ENCODE measurements at places on chromosomes 5 and 9.

DNA sequence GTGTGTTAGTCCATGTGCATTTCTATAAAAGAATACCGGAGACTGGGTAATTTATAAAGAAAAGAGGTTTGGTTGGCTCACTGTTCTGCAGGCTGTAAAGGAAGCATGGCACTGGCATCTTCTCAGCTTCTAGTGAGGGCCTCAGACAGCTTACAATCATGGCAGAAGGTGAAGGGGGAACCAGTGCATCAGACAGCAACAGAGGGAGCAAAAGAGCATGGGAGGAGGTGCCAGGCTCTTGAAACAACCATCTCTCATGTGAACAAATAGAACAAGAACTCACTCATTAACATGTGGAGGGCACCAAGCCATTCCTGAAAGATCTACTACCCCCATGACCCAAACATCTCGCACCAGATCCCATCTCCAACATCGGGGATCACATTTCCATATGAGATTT, 89.2 kb upstream of the IL33 start:
- no peak for DNase-seq

GRCh38 chr5:106241409-106241808, 1429.3 kb downstream of the EFNA5 start:
- no peak for DNase-seq

GRCh38 chr5:150734579-150735384, 24.0 kb downstream of the DCTN4 start:
- peak; percentile 14 for DNase-seq

DNA sequence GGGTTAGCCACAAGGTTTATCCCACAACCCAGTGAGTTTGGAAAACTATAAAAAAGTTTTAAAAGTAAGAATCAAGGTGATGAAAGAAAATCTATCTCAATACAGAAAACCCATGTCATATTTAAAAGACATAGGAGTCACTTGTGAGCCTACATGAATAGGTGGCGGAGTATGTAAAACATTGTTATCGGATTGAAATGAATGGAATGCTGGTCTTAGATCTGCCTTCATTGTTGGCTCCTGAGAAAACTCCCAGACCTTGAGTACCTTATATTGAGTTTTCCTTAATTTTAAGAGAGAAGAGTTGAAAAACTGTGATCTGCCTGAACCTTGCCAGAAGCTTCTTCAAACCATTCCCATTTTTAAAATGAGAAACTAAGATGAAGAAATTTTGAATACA, 551.1 kb downstream of the EFNA5 start:
- DNase-seq: no peak

- DNase-seq: no peak
Measured at GRCh38 chr9:136052991-136053756, 41.9 kb downstream of the NACC2 start.

GRCh38 chr9:27278374-27278773, 18.6 kb downstream of the EQTN start:
- DNase-seq: no peak

GRCh38 chr9:136110082-136111061, 8.3 kb downstream of the TMEM250 start:
- DNase-seq: no peak

DNA sequence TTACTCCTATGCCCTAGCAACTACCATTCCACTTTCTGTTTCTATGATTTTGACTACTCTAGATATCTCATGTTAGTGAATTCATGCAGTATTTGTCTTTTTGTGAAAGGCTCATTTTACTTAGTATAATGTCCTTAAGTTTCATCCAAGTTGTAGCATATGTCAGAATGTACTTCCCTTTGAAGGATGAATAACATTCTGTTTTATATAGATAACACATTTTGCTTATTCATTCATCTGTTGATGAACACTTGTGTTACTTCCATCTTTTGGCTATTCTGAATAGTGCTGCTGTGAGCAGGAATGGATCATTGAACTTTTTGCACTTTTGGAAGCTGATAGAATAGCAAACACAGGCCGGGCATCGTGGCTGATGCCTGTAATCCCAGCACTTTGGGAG, 140.2 kb upstream of the MYO10 start:
- no peak for DNase-seq

DNA sequence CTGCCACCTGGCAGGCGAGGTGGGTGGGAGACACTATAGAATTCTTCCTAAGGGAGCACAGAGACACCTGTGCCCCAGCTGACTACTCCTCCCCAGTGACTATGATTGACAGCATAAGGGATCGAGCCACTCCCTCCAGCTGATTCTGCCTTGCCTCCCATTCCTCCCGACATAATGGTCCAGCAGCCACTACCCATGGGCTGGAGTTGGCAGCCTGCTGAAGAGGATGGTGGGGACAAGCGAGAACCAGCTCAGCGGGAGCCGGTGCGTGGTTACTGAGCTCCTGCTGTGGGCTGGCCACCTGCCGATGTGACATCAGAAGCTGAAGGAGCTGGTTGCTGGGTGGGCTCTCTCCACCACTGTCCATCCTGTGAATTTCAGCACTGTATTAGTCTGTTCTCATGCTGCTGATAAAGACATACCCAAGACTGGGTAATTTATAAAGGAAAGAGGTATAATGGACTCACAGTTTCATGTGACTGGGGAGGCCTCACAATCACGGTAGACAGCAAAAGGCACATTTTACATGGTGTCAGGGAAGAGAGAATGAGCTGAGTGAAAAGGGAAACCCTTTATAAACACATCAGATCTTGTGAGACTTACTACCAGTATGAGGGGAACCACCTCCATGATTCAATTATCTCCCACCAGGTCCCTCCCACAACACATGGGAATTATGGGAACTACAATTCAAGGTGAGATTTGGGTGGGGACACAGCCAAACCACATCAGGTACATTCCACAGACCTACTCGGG, 12.1 kb upstream of the NCS1 start:
- DNase-seq: no peak

DNA sequence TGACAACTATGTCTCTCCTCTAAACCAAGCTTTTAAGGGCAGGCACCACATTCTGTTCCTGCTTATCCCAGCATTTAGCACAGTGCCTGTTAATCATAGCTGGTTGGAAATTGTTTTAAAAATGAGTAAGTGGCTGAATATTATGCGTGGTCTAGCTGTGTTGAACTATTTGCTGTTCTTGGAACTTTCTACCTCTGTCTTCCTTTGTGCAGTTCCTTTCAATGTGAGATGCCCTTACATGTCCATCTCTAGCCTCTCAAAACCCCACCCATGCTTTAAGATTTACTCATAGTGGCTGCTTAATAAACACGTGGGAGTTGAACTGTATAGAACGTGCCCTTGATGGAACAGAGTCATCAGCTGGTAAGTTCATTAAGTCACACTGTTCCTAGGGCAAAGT, 34.5 kb downstream of the C9orf57 start:
- DNase-seq: no peak

- no peak for DNase-seq
Measured at GRCh38 chr5:17748201-17748600, 113.9 kb downstream of the TAF11L14 start.

DNA sequence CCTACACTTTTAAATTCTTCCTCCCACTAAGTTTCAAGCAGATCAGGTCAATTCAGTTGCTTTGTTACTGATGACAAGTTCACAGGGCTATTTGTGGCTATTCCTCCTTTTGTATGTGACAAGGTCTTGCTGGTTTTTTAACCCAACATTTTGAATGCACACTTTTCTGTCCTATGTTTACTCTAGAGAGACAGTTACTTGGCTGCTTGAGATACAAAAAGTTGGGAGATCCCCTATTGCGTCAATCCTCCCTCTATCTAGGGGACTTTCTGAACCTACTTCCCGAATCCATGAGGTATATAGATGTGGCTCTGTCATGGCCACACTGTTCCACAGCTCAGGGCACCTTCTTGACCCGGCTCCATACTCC, 386.7 kb downstream of the NTRK2 start:
- DNase-seq: no peak

- DNase-seq: no peak
Measured at GRCh38 chr5:103393101-103393754, 134.7 kb downstream of the MACIR start.

DNA sequence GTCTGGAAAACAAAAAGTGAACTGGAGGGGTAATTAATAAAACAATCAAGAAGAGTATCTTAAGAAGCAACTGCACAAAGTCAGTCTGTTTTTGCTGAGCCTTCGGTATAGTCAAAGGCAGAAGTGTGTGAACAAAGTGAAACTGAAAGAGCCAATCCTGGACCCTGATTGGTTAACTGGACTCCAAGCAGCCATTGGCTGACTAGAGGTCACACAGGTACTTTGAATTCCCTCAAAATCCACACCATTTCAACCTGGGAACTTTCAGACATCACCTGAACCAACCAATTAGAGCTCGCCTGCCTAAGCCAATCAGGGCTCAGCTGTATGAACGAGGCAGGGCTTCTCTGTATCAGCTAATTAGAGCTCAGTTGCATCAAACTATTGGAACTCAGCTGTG, 286.7 kb downstream of the TLE4 start:
- DNase-seq: no peak

DNA sequence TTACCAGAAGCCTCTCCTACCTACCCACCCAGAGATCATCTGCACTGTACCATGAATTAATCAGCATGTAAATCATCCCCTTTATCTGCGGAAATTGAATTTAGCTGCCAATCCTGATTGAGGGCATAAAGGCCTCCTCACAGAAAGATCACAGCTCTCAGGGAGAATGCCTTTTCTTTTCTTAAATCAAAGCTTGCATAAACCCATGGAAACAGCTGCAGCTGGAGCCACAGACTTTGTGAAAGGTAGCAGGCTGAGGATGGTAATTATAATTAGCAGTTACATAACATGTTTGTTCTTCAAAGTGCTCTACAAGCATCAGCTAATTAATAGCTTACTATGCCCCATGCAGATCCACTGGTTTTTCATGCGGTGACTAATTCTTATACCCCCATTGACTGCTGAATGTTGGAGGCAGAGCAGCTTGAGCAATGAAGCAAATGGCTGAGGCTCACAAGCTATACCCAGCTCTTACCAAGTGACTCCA, 54.6 kb downstream of the SUSD1 start:
- DNase-seq: no peak

DNA sequence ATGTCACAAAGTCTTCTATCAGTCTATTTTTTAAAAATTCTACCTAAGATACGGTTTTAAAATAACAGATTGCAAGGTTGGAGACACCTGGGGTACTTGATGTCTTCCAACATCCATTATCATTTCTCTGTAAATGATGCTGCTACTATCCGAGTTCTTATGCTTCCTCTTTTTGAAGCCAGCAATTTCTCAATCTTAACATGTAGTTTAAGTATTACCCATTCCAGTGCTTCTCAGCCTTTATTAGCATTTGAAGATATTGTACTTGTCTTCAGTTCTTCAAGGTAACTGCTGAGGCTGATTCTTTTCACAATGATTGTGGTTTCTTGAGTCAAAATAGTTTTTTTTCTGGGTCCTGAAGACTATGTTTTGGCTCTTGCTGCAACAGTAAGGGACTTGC, 96.4 kb upstream of the SELENOP start:
- no peak for DNase-seq

- no peak for DNase-seq
Measured at GRCh38 chr9:92223758-92224157, 69.7 kb downstream of the IARS1 start.

- DNase-seq: no peak
Measured at GRCh38 chr9:133704711-133705181, 33.4 kb downstream of the SARDH start.

- no peak for DNase-seq
Measured at GRCh38 chr9:114007991-114008666, 70.0 kb downstream of the AMBP start.

GRCh38 chr5:119071561-119071995, 691 bp downstream of the DMXL1 start:
- DNase-seq: no peak

- DNase-seq: no peak
Measured at GRCh38 chr5:74403771-74404170, 236.8 kb downstream of the ENC1 start.

DNA sequence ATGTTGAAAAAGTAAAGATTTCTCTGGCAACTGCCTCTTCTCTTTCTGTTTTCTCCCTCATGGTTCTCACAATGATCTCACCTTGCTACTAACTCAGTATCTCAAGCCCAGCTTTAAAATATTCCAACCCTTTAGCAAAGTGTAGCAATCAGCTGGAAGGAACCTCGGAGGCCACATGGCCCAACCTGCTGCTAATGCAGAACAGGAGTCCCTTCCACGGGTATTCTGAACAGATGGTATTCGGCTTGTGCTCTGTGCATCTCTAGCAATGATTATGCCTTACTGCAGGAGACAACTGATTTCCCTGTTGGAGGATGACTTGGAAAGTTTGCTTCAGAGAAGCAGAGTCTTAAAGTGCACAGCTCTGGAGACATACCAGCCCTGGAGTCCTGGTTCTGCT, 151.8 kb upstream of the PPP1R2B start:
- no peak for DNase-seq

GRCh38 chr9:37729499-37729898, 24.1 kb upstream of the TRMT10B start:
- no peak for DNase-seq

DNA sequence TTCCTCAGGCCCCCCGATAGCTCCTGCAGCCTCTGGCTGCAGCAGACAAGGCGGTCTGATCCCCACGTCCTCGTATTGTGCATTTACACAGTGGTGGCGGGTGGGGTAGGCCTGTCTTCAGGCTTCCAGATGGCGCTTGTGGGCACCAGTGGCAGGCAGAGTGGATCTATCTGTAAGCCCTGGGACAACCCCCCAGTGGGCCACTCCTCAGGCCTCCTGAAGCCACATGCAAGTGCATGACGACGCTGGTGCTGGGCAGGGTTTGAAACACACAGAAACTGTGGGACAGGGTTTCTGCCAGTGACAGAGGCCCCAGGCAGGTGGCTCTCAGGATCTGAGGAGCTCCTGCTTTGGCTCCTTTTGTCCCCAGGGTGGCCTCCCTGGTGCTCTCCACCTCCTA, 42.0 kb downstream of the SLF1 start:
- no peak for DNase-seq

DNA sequence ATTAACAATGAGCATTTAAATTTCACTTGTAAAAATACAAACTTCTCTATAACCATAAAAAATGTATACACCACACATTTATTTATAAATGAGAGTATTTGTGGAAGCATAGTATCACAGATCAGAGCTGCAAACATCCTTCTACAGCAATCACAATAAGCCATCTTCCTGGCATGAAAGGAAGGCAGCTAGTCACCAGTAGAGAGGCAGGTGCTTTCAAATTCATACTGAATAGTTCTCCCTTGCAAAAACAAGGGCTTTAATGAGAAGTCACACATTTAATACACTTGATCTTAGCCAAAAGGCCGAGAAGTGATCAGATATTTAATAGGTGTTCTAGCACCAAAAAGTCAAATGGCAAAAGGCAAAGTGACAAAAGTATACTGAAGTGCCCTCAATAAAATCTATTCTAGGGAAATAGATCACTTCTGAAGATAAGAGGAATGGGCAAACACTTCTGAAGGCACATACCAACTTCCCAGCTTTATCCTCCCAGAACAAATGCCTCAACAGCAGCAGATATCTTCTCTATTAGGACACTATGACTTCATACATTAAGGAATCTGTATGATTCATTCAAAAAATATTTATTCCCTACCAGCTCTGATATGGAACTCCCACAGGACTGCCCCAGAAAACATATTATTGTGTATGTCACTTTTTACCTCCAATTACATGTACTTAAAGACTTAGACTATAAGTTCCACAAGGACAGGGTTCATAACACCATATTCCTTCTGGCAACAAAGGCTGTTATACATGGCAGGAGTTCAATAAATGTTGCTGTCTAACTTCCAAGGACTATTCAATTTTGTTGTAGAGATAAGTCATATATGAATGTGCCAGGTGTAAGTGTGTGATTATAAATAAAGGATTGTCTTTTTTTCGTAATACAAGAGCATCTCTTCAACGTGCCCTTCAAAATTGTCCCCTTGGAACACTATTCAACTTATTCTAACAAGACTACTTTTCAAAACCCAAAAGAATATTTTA, 31.7 kb downstream of the MAPKAP1 start:
- no peak for DNase-seq
